ENCODE measurements at places on chromosomes 11 and 22.

- no peak for DNase-seq
These were observed 59.1 kb upstream of the ARFGAP3 start for GRCh38 chr22:42915980-42916765.

GRCh38 chr11:121460941-121461514 is 8.3 kb upstream of the SORL1-AS1 start:
- no peak for DNase-seq

DNA sequence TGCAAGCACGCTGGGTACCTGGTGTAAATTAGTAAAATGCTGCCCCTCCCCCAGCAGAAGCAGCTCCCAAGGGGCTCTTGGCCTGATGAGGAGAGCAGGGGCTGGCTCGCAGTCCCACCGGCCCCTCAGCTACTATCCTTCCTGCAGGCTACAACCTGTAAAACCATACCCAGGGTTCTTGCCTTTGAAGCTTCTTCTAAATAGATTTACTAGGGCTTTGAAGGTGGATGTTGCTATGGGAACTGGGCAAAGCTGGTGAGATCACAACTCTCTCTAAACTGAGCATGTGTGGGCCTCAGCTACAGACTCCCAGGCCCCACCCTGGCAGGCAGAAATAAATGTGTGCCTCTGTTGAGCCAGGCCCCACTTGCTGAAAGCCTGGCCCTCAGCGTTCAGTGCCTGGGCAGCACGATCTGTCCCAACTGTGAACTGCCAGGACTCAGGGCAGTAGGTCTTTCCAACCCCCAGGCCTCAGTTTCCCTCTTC is 18.5 kb downstream of the CD5 start:
- no peak for DNase-seq

GRCh38 chr22:47853750-47854149 is 1091.3 kb downstream of the TBC1D22A start:
- no peak for DNase-seq

GRCh38 chr11:72613977-72614376 is 60.2 kb downstream of the PDE2A start:
- DNase-seq: no peak

GRCh38 chr11:118914987-118915386 is 10.7 kb downstream of the BCL9L start:
- no peak for DNase-seq

- DNase-seq: no peak
These were observed 16.9 kb upstream of the KIRREL3 start for GRCh38 chr11:127017482-127017881.

DNA sequence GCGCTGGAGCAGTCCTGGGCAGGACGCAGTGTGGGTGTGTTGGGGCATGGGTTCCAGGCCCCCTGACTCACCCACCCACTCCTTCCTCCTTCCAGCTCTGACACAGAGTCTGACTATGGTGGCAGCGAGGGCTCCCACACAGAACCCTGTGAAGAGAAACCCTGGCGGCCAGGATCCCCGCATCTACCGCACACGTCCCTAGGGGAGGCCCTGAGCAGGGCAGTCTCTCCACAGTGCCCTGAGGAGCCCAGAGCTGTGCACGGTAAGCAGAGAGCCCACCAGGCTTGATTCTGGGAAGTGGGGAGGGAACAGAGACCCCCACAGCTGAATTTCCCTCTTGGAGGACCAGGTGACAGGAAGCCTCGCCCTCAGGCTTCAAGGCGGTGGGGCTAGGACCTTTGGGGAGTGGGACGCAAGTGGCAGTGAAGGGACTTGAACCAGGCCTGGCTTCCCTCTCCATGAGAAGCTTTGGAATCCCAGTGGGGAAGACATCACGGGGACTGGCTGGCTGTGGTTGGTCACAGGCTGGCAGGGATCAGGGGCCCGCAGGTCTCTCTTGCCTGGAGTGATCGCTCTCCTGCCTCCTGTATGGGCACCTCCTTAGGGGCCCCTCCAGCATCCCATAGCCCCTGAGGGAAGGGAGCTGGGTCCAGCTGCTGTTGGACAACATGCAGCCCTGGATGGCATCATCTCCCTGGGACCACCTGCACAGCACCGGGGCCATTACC is 96.4 kb upstream of the PARVA start:
- no peak for DNase-seq

DNA sequence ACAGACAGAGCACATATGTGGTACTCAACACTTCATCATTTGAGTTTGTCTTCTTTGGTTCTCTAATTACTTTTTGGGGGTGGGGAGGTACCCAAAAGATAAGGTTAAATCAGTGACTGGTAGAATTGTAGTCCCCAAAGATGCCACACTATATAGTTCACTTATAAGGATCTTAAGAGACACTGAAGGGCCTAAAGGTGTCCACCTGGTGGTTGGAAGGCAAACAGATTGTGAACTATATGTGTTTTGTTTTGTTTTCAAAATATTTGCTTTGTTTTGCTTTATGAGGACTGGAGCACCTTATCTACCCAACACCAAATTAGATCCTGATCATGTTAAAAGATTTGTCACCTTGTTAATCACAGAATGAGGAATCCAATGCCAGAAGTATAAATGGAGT is 136.1 kb downstream of the DCDC1 start:
- DNase-seq: no peak

DNA sequence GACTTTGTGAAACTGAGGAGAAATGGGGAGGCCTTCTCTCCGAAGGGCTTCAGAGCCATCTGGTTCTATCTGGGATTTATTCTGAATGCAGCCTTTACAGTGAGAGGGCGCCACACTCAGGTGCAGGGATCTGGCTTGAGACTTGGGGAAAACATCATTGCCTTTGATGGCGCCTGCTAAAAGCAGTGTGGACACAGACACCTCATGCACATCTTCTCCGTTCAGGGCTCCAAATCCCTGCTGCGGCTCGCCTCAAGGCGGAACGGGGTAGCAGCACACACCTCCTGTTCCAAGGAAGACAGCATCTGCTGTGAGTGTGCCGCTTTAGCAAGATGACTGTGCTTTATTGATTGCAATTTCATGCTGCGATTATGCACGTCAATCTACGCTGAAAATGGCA is 37.1 kb upstream of the OLFML1 start:
- DNase-seq: no peak

Measured in DMS 273 treated with DMSO at 0.1 percent for 48 hours (cell line).